Uterus (tissue), 4 donors: ENCODE measurements at places on chromosomes 4 and X. TPM values are rescaled to one million over a fixed set of nuclear protein-coding genes. Genes with fewer than 3 reads are reported as not detected.

The CT45A8 gene
- total RNA-seq, result not detected

The MAB21L2 gene
- not detected for total RNA-seq

DNA sequence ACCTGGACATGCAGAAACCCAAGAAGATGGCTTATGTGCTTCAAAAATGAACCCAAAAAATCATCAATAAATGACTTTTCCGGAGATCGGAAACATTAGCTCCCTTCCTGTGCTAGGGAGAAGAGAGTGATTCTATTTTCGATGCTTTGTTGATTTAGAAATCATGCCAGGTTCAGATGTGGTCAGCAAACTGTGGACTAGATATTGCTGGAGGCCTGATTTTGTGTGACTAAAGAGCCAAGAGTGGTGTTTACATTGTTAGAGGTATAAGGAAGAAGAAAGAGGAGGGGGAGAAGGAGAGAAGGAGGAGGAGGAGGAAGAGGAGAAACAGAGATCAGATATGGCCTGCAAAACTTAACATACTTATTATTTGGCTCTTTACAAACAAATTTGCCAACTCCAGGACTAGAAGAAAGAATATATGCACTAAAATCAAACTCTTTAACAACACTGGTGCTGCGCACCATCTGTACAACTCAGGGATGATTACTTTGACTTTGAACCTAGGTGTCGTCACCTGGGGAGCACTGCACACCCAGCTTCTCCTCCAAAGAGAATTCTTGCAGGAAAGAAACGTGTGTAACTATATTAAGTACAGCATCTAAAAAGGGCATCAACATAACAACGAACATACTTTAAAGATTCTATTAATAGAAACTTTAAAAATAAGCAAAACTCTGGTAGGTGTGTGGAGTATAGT is 664.9 kb upstream of the LCORL start:
- DNase-seq, result no peak

DNA sequence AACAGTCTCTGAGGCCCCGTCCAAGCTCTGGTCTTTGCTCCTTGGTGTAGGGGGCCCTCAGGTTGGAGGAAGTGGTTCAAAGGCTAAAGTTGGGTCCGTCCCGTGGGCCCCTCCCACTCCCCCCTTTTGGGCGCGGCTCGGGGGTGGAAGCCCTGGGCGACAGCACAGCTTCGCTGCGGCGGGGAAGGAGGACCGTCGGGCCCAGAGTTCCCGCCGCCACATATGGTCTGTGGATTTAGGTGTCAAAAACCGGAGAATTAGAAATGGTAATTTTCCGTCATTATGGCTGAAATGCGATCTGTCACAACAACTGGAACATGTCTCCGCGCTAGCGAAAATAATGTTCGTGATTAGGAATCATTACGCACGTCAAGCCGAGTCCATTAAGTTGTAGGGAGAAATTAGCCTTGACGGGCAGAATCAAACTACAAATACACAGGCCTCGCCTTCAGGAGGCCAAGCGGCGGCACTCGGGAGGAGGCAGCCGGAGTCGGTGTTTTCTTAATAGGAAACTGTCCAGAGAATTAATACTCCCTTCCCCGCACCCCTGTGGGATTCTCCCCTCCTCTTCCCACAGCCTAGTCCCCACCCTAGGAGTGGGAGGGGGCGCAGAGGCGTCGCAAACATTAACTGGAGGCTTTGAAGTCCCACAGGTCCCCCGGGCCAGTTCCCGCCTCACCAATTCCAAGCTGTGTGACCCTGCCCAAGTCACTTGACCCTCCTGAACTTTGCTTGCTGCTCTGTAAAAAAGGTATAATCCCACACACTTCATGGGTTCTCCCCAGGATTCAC is 15.0 kb downstream of the NKX3-2 start:
- no peak for DNase-seq

GRCh38 chr4:3476936-3477749 is 14.0 kb downstream of the DOK7 start:
- no peak for DNase-seq

GRCh38 chrX:133892337-133892736 is 93.1 kb downstream of the GPC3 start:
- DNase-seq, result no peak
